Muscle of arm (tissue), 14 donors: ENCODE measurements at places on chromosomes 5 and 9.

DNA sequence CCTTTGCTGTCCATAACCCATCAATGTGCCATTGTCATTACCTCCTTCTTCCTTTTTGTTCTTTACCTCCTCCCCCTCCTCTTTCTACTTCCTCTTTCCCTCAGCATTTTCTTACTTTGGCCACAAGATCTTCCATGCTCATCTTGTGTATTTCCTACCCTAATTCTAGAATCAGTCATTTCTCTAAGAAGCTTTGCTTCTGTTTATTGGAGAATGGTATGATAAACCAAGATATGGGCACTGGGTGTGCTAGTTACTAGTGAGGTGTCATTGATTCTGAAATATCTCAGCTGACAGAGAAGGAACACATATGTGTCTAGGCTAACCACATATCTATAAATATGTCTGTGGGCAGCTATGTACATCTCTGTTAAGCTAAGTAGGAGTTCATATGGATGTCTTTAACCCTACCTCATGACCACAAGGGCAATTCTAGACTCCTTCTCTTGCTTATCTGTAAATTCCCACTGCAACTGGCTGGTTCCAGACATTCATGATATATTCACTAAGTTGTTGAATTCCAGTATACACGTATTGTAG is 2051.3 kb upstream of the CDH9 start:
- no peak for DNase-seq

DNA sequence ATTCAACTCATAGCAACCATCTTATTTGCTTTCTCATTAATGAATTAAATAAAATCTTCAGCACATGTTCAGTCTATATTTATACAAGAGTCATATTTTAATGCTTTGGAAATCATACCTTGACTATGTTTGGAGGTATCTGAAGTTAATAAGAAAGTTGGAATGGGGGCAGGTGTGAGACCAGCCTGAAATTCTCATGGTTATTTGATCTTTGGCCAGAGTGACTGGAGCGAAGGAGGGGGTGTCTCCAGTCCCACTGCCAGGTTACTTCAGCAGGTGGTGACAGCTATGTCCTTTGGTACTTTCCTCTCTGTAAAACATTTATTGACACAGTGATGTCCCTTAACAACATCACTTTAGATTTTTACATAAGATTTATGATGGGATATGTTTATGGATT is 318.1 kb upstream of the SGCD start:
- no peak for DNase-seq

DNA sequence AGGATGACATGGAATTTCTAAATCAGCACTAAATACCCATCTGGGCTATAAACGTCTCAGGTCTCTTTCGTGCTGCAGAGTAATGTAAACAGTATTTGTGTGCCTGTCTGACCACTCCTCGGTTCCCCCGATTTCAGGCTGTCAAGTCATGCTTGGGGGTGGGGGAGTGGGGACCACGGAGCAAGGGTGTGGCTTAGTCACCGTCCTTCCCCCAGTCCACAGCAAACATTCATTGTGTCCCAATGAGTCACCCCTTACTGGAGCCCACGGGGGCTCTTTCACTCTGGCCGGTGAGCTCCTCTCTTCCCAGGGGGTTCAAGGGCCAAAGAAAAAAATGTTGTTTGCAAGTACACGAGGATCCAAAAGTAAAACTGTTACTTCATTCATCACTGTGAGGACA is 72.4 kb upstream of the ICE1 start:
- DNase-seq = no peak

DNA sequence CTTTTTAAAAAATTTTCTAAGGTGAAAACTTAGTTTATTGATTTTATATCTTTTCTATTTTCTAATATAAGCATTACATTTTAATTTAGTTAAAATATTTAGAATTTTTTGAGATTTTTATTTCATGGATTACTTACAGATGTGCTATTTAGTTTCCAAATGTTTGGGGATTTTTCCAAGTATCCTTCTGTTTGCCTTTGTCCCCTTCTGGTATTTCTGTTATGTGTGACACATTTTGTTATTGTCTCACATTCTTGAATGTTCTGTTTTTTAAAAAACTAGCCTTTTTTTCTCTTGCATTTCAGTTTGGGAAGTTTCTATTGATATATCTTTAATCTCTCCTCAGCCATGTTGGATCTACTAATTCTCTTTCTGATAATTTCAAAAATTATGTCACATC is 234.9 kb downstream of the FAM170A start:
- no peak for DNase-seq

GRCh38 chr5:172163346-172163745 is 24.7 kb downstream of the STK10 start:
- no peak for DNase-seq

DNA sequence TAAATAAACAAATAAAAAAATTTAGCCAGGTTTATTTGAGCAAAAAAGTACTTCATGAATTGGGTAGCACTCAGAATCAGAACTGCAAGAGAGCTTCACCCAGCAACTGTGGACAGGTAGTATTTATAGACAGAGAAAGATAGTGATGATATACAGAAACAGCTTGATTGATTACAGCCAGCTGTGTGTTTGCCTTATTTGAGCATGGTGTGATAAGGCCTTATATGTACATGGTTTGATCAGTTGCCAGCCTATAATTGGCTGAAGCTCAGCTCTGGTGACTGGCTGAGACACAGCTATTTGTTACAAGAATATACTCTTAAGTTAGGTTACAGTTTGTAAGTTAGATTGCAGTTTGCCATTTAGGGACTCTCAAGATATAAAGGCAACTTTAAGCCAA is 34.3 kb upstream of the ARL15 start:
- peak; percentile 20 for DNase-seq

- no peak for DNase-seq
These were observed 148.7 kb upstream of the GDNF start for GRCh38 chr5:37988454-37989046.

DNA sequence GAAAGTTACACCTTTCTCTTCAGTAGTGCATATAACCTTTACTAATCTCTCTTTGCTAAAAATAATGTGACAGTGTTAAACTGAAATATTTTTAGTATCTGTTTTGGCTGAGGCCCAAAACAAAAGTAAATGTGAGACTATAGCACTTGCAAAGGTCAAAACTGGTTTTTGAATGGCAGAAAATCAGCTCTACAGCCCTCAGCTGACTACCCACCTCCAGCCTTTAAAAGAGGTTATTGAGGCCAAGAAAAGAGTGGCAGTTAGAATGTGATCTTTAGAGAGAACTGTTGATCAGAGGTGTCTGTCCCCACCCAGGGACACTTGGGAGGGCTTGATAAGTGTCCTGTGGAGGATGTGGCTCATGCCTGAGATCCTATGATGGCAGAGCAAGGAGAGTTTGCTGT is 30.9 kb downstream of the PRKACG start:
- no peak for DNase-seq

GRCh38 chr5:176517053-176517661 is 20.0 kb downstream of the RNF44 start:
- DNase-seq = no peak

DNA sequence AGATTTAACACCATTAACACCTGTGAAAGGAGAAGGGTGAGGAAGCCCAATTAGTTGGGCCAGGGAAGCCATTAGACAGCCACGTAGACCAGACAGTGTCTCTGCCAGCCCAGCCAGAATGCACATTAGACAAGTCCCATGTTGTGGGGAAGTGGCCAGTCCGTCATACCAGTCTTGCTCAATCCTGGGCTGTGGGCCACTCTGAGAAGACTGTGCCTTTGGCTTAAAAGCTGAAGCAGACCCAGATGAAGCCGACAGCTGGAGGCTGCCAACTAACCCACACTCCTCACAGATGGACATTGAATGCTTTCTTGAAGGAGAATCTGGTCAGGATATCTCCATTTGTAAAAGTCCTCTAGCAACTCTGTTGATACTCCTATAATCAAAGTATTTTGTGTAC is 128.5 kb downstream of the CHSY3 start:
- no peak for DNase-seq

GRCh38 chr5:150647275-150648251 is 7.1 kb downstream of the SYNPO start:
- DNase-seq = no peak

GRCh38 chr5:38162625-38163024 is 95.7 kb upstream of the EGFLAM start:
- no peak for DNase-seq
